ENCODE measurements at places on chromosomes 2 and 18.

GRCh38 chr18:62857263-62857976, 142.1 kb downstream of the PHLPP1 start:
- no peak for DNase-seq

GRCh38 chr2:164710837-164711765, 89.8 kb upstream of the GRB14 start:
- DNase-seq, result no peak

GRCh38 chr2:130378898-130379214, 23.0 kb downstream of the PTPN18 start:
- DNase-seq, result no peak

DNA sequence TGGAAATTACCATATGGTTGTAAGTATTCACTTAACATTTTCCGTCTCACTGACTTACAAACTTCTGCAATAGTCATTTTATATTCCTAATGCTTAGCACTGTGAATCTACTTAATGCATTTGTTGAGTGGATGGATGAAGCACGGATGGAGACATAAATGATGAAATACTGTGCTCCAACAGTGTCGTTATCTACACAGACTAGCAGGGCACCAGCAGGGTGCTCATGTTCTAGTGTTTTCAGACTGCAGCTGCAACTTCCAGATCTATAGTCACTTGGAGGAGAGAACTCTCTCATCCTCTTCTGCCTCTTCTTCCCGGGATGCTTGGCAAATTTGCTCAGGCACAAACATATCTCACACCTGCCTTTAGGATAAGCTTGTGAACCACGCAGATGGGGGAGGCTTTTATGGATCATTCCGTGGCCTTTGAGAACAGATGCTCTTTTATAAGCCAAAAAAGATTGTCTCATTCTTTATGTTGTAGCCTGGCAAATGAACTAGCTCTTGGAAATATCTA, 797.7 kb downstream of the MBD2 start:
- DNase-seq, result no peak

DNA sequence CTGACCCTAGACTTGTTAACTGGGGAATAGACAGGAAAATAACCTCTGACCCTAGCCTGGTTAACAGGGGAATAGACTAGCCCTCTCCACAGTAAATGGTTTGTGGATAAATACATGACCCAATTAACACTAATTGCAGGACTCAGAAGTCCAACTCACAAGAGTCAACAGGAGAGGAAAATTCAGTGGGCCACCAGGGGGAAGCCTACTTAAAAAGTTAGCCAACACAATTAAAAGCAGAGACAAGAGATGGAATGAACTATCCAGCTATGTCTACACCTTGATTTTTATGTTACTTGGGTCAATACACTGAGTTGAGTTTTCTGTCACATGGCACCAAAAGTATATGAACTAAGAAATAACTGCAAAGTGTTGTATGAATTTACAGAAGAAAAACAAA, 158.8 kb upstream of the SLC39A10 start:
- no peak for DNase-seq

DNA sequence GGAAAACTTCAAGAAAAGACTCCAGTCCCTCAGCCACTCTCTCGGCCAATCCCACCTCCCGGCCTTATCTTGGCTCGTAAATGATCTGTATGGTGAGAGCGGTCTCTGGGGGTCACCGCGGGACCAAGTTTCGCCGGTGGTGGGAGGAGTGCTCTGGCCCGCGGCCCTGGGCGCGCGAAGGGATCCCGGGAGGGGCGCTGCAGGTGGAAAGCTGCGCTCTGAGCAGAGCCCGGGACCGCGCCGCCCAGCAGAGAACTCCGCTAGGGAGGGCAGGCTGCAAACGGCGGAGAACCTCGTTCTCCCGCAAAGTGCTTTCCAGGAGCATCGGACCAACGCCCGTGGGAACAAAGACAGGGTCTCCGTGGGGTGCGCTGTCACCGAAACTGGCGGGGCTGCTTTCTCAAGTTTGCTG, 622 bp downstream of the LRP2 start:
- no peak for DNase-seq

DNA sequence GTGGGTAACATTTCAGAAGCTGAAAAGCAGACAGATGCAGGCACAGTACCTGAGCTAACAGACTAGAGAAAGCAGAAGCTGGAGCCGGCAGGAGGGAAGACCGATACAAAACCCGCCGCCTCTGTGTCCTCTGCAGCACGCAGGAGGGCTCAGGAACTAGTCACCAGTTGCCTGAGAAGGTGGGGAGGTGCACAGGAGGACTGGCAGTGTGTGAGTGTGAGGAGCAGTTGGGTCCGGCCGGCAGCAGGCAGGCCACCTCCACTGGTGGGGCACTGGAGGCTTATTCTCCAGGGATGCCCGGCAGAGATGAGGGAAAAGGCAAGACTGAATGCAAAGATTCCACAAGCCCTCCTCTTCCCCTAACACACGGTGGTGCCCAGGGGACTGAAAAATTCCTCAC, 18.2 kb downstream of the ERCC3 start:
- no peak for DNase-seq

- DNase-seq, result no peak
Measured at GRCh38 chr2:140154706-140155105, 1374.5 kb upstream of the NXPH2 start.

DNA sequence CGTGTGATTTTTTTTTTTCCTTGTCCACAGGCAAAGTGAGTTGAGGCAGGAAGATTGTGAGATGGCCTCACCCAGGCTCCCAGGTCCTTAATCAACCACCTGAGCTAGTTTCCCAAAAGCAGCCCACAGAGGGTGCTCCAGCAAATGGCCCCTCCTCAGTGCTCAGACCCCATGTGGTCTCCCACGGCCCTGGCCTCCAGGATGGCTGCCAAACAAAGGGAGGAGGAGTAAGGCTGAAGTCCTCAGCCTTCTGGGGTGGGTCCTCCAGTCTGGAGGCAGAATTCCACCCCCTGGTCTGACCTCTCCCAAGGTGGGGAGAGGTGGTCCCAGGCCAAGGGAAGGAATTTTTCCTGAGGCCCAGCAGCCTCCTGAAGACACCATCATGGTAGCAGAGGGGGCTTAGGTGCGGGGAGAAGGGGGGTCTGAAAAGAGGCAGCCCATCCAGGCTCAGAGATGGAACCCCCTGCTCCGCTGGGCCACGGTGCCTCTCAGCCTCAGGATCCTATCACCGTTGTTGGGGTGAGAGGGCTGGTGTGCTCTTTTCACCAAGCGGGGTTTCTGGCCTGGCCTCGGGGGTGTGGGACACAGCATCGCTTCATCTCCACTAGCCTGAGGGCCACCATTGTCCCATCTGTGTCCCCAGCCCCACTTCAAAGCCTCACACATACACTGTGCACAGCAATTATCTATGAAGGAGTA, 2.3 kb downstream of the NGEF start:
- DNase-seq, result no peak

- no peak for DNase-seq
Measured at GRCh38 chr2:39737661-39738060, 41.4 kb downstream of the THUMPD2 start.

DNA sequence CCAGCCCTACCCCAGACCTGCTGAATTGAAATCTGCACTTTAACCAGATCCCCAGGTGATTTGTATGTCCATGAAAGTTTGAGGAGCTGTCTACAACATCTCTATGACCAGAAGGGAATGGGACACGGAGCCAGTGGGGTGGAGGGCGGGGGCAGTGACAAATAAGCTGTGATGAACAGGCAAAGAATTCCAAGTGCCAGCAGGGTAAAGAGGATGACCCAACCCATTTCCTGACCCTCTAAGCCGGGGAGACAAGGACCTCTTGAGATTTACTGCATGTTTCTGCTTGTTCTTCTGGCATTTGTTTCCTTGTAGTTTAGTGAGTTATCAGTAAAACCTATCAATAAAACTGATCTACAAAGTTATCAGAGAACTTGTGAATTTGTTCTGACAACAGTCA, 8.7 kb downstream of the TET3 start:
- DNase-seq, result no peak

- no peak for DNase-seq
Measured at GRCh38 chr2:18611184-18611583, 21.8 kb upstream of the NT5C1B start.

DNA sequence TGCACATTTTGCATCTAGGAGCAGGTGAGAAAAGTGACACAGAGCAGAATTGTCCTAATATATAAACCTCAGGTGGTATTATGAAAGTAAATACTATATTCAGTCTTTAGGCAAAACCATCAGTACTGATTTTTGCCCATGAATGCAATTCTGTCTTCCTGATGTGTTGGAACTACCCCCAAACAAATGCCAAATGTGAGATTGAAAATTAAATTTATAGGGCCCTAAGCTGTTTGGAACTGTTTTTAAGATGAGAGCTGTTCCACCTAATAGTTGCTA, 115.2 kb downstream of the SH3RF3 start:
- no peak for DNase-seq

DNA sequence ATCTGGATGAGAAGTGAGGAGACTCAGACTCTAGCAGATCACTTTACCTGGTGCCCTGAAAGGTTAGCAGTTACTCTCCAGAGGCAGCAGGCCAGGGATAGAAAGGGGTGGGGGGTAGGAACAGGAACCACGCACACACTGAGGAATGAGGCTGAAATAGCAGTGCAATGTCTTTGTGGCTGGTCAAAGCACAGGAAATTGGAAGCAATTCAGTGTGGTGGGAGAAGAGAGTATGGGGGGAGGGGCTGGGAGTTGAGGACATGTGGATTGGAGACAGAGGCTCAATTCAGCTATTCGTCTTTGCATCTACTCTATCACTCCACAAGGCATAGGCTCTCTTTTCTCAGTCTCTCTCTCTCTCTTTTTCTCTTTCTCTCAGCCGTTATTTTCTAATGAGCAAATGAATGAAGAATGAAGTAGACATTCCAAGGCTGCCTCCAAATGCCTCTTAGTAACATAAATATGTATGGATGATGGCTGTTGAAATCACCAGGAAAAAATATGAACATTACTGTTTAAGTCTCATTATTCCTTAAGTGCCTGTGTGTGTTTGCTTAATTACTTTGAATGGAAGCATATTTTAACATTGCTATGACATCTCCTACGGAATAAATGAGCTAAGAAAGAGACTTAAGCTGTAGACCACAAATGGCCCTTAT, 979.4 kb downstream of the TSN start:
- no peak for DNase-seq

DNA sequence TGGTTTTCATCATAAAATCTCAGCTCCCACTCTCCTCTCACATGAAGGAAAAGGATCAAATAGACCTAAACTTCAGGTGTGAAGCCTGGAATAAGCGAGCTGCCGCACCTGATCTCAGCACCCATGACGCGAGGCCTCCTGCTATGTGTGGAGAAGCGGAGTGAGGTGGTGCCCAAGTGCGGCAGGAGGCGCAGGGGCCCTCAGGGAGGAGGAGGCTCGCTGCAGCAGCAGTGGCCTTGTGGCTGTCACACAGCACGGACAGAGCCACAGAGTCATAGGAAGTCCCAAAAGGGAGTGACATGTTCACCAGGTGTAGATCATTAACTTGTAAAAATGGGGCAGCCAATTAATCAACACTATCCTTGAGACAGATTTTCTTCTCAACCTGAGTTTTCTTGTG, 9.1 kb downstream of the SCLY start:
- no peak for DNase-seq

DNA sequence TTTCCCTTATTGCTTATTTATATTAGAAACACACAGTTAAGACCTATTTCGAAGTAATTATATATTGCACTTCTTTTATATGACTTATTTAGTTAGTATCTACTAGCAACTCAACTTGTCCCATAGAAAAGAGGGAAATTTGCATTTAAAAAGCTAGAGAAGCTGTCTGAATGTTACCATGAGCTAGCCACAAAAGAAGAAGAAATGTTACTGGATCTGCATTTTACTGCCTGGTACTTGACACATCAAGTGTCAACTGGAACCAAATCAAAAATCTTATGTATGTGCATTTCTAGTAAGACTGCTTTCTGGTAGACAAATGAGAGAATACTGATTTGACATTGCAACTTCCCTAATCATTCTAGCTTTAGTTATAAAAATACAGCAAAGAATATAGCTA, 424.6 kb upstream of the VRK2 start:
- no peak for DNase-seq

GRCh38 chr2:129458436-129458835, 521.0 kb upstream of the RAB6C start:
- no peak for DNase-seq

GRCh38 chr18:21064347-21064746, 47.3 kb downstream of the ROCK1 start:
- no peak for DNase-seq

- no peak for DNase-seq
Measured at GRCh38 chr2:134324430-134324829, 70.6 kb downstream of the MGAT5 start.

- no peak for DNase-seq
Measured at GRCh38 chr2:67839668-67840067, 223.1 kb downstream of the C1D start.

DNA sequence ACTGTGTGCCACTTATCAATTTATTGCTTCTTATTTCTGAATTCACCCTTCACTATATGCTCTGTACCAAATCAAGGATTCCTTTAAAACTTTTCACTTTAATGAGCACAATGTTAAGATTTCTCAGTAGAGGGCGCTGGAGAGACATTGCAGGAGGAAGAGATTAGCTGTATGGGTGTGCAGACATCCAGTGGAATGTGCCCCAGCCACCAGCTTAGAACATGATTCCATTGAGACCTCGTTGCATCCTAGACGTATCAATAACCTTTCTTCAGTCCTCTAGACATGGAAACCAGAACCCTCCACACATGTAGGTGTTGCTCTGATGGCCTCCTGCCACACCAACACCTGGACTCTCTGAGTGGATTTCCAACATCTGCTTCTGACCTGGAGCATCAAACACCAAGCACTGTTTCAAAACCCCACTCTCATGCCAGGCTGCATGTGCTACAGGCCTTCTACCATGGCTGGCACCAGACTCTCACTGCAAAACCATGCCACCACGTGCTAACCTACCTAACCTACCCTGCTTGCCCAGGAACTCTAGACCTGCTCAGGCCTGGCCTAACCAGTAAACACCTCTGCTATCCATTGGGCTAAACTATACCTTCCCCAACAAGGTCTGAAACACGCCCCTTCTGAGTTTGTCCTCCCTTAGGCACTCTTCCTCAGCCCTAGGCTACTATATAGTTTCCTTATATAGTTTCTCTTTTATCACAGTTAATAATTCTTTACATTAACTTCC, 633.2 kb upstream of the PKDCC start:
- no peak for DNase-seq

DNA sequence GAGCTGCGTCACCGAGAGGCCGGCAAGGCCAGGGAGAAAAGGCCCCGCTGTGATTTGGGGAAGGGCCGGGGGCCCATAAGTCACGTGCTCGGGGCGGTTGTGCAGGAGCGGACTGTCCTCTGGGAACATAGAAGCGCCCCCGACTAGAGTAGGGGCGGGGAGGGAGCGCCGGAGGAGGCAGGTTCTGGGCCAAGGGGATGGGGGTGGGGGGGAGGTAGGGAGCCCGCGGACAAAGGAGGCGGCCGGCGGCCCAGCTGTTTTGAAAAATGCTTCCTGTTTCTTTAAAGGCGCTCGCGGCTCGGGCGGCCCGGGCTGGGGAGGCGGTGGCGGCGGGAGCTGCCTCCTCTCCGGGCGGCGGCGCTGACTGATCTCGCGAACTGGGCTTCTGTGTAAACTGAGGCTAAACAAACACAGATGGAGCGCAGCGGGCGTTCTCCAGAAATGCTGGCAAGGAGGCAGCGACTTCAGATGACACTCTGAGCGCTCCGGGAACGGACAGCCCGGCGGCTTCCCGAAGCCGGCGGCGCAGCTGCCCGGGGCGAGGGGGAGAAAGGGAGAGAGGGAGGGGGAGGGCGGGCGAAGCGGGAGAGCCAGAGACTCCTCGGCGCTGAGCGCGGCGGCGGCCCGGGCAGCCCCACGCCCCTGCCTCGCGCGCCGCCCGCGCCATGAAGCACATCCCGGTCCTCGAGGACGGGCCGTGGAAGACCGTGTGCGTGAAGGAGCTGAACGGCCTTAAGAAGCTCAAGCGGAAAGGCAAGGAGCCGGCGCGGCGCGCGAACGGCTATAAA, at the start of gene ATOH8:
Gene ATOH8 (plus strand): TSS at position 467 of the 788 bp plus-strand sequence. CDS start 199 bp downstream, at position 666.
- no peak for DNase-seq

GRCh38 chr2:28754321-28754720, 2.7 kb downstream of the PPP1CB start:
- no peak for DNase-seq

All from NCI-H2107 (cell line).